ENCODE measurements at places on chromosomes 4 and X.
A peak's percentile ranks its signal among the peaks of the same experiment; 100 is the strongest.

GRCh38 chrX:113594123-113594841, 753.7 kb upstream of the AMOT start:
- no peak for DNase-seq

DNA sequence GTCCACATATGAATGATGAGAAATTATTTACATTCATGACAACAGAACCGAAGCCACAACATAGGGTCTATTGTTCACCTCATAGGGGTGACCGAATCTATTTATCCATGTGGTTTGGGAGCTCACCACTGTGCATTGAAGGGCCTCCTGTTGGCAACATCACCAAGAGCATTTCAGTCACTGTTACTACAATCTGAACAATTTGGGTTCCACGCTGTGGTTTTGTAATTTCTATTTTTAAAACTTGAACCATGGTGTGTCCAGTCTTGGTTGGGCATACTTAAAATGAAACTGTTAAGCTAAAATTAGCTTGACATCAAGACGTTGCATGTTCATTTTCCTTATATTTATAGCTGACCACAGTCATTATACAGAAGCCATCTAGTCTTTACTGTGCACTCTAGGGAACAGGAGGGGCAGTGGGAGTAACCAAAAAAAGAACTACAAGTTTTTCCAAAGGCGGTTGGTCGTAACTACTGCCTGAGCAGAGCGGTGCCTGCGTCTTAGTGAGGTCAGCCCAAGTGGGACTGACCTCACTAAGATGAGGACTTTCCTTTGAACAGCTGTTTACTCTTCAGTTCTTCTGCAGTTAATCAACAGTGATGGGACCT, 192.1 kb downstream of the SPRY1 start:
- no peak for DNase-seq

DNA sequence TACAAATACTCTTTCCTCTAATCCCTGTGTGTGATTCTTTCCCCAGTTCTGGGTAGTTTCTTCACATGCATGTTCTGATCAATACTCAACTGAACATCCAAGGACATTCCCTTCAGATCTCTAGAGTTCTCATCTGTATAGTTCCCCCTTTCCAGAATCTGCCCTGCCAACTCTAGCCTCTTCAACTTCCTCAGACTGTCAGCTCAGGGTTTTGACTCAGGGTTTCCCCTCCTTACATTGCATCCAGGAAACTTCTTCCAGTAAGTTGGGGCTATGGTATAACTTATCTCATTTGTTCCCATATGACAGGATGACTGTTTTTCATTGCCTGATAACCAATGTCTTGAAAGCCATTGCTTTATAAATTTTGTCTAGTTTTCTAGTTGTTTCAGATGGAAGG, 14.2 kb upstream of the ANKRD17 start:
- no peak for DNase-seq

- no peak for DNase-seq
These were observed 141.2 kb upstream of the INTU start for GRCh38 chr4:127491571-127491970.

DNA sequence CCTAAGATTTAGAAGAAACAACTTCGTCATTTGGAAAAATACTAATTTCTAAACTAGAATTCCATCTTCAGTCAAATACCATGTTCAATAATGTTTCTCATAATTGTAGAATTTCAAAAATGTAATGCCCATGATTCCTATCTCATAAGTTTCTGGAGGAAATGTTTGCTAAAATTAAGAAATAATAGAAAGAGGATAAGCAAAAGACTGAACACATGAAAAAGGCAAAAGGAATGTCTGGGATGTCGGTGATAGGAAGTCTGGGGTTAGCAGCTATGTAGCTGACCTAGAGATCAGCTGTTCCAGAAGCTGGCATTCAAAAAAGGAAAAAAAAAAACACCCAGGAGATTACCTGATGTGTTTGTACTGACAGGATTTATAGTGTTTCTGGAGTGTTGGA, 18.9 kb upstream of the PCDH10 start:
- DNase-seq: no peak

- no peak for DNase-seq
These were observed 158.5 kb upstream of the PBDC1 start for GRCh38 chrX:76014321-76014720.

GRCh38 chrX:29876733-29877132, 338.6 kb upstream of the MAGEB2 start:
- DNase-seq: no peak

- DNase-seq: no peak
These were observed 4.8 kb upstream of the SCOC start for GRCh38 chr4:140368686-140369085.

- no peak for DNase-seq
These were observed 390.1 kb downstream of the PDGFC start for GRCh38 chr4:156581282-156582063.

GRCh38 chr4:98996056-98996764, 689 bp downstream of the METAP1 start:
- DNase-seq: peak; percentile 63

- DNase-seq: no peak
These were observed 65.3 kb downstream of the NHS start for GRCh38 chrX:17440258-17440657.

GRCh38 chrX:113058634-113059033, 218.0 kb upstream of the AMOT start:
- no peak for DNase-seq

GRCh38 chrX:750263-750662, 119.7 kb downstream of the SHOX start:
- no peak for DNase-seq

GRCh38 chrX:13694983-13695382, 6.1 kb downstream of the RAB9A start:
- no peak for DNase-seq

DNA sequence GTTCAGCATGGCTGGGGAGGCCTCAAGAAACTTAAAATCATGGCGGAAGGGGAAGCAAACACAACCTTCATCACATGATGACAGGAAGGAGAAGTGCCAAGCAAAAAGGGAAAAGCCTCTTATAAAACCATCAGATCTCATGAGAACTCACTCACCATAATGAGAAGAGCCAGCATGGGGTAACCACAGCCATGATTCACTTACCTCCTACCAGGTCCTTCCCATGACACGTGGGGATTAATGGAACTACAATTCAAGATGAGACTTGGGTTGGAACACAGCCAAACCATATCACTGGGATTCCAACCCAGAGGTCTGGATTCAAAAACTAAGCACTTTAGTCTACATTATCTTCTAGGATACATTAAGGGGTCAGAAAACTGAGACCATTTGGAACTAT, 609.6 kb upstream of the SPANXN1 start:
- DNase-seq: no peak

GRCh38 chr4:141457653-141458052, 178.7 kb upstream of the IL15 start:
- no peak for DNase-seq

GRCh38 chr4:8198906-8199593, at the start of gene SH3TC1:
Gene SH3TC1 (plus strand): TSS chr4:8199290. CDS start chr4:8205195, 5,905 bp downstream.
- peak; percentile 17 for DNase-seq

DNA sequence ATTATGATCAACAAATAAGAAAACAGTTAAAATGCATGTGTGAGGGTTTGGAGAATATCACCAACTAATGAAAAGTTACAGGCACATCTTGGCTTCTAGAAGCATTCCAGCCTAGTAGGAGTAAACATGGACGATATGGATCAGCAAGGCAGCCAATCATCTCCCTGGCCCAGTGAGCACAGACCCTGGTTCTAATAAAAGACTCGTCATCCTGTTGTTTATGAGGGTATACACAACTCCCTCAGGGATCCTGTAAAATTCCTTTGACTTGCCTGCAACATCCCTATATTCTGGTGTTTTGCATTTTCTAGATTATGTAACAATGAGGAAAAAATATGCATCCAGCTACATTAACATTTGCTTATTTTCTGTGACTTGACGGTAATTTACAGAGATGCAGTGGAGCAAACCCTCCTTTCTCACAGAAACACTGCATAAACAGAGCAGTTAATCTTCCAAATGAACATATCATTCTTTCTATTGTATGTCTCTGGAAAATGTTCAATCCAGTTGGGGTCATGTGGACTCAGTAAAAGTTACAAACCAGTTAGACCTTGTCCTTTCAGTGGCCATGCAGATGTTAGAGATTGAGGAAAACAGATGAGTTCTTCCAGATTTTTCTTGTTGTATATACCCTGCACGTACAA, 88.9 kb upstream of the NDP start:
- DNase-seq: no peak

DNA sequence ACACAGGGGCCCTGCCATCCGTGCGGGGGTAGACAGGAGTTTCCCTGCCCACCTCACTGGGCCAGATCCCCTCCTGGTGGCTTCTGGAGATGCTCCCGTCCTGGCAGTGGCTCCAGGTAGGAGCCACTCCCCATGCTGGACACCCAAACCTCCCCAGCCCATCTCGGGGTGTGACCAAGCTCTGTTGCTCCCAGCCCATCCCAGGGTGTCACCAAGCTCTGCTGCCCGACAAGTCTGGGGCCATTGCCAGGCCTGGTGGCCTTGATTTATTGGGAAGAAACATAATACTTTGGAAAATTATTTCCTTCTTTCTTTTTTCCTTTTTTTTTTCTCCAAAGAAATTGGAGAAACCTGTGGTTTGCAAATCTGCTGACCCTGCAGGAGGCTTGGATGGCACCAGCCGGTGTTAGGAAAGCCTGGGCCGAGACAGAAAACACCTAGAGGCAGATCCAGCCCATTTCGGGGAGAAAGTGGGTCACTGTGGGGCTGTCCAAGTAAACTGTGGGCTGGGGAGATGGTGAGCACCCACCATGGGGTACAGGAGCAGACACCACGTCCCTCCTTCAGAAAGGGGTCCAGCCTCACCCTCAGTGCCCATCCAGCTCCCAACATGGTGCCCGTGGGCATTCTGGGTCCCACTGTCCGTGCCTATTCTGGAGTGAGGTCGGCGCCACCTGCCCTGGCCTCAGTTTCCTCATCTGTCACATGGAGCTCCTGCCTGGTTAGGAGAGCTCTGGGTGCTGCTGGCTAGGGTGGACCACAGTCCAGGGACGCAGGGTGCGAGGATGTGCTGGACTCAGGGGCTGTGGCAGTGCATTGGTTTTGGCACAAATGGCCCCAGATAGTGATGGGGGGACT, 59.4 kb upstream of the ADRA2C start:
- no peak for DNase-seq

DNA sequence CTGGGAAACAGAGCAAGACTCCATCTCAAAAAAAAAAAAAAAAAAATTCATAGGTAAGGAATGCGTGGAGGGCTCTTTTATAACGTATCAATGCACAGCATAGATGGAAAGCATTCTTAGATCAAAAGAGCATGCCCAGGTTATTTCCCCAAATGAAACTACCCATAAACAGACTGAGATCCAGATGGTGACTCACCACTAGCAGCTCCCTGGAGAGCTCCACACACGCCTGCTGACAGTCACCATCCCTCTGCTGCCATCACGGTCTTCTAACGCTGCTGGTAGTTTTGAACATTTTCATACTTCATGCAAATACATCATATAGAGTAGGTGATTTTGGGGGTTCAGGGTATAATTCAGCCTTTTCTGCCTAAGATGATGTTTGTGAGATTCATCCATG, 136.9 kb downstream of the ASMT start:
- DNase-seq: no peak

DNA sequence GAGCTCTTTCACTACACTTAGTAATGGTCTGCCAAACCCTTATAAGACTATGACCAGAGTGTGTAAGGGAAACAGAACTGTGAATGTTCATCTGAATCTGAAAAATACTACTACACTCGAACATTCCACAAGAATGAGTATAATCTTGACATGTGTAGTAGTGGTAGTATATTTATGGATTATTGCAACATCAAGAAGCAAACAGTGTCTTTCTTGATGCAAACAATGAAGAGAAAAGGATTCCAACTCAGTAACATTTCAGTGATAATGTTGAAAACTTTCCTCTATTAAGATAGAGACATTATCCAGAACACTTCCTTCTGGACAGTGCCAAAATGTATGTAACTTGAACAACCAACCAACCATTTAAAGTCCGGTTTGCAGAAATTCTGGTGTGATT, 394.7 kb upstream of the CPEB2 start:
- no peak for DNase-seq

DNA sequence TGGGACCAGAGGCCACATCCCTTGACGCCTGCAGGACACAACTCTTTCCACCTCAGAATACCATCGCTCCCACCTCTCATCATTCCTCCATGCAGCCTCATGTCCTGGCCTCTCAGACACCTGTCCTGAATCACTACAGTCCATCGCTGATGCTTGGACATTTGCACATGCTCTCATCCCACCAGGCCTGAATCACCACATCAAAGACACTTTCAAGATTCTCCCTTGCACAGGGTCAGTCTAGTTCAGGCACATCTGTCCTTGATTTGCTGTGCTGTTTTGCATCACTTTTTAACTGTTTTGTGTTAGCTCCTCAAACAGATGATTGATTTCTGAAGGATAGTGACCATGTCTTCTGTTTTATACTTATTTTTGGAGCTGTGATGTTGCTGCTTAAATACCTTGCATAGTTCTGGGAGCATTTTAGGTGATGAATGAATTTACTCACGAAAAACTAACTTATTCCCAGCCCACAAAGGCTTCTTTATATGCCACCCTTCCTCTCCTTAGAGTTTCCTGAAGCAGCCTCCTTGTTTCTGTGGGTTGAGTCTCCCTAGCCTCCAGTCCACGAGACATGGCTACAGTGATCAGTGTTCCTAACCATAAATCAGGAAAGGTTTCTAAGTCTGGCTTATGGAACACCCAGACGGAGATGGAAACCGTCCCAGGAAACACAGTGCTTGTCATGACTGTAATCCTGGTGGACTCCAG, 2.6 kb downstream of the FAM114A1 start:
- no peak for DNase-seq

- DNase-seq: peak; percentile 23
These were observed 8.5 kb downstream of the COL25A1 start for GRCh38 chr4:109294006-109294405.

GRCh38 chrX:42954880-42955279, 176.9 kb upstream of the PPP1R2C start:
- DNase-seq: no peak

- DNase-seq: no peak
These were observed 119.8 kb downstream of the SPCS3 start for GRCh38 chr4:176439611-176440010.

GRCh38 chr4:45944000-45944399, 179.9 kb downstream of the GABRG1 start:
- peak; percentile 44 for DNase-seq

- peak; percentile 59 for DNase-seq
These were observed 6.8 kb upstream of the CLCN5 start for GRCh38 chrX:49915361-49916222.

DNA sequence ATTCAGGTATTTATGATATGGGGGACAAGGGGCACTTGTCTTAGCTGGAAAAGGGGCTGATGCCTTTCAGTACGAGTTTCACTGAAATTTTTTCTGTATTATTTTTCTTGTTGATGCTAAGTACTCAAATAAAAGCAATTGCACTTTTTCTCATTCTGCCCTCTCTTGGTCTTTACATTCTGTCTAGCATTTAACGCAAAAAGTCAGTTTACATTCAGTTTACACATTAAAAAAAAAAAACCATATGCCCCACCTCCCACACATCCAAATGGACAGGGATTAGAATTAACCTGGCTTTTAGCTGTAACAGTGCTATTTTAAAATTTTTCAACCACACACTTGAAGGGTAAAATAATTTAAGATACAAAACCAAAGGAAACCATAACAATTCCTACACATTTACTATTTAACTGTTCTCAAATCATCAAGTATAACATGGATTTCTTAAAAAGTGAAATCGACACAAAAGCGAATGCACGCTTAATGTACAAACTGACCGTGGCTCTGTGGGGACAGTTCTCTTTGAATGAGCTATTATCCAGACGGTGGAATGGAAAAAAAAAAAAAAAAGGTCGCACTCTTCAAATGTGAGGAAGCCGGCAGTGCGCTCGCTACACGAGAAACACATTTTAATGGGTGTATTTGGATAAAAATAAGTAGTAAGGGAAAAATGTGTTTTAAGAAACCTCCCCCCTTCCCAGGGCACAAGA, 1.4 kb downstream of the AMMECR1 start:
- peak; percentile 39 for DNase-seq

Data from erythroblast (primary cell).